Cortex of kidney (tissue), 1 donor: ENCODE measurements at places on chromosomes 1 and 21.
A peak's percentile ranks its signal among the peaks of the same experiment; 100 is the strongest.

DNA sequence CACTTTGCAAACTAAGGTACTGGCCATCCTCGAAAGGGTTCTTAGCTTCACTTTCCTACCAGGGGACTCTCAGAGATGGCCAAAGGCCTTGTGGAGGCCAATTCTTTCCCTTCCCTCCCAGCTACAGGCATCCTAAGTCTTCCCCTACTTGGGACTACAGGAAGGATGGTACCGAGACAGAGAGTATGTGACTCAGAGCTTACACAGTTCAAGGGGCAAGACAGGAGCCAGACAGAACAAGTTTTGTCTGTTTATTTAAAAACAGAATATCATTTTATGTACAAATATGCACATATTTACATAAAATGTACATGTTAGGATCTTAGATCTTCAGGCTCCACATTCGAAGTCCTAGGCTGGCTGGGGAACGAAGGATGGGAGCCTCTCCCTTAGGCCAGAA, 1.1 kb upstream of the ARHGAP30 start:
- DNase-seq = no peak

- DNase-seq = no peak
Measured at GRCh38 chr1:58786184-58786926, 2.5 kb upstream of the JUN start.

DNA sequence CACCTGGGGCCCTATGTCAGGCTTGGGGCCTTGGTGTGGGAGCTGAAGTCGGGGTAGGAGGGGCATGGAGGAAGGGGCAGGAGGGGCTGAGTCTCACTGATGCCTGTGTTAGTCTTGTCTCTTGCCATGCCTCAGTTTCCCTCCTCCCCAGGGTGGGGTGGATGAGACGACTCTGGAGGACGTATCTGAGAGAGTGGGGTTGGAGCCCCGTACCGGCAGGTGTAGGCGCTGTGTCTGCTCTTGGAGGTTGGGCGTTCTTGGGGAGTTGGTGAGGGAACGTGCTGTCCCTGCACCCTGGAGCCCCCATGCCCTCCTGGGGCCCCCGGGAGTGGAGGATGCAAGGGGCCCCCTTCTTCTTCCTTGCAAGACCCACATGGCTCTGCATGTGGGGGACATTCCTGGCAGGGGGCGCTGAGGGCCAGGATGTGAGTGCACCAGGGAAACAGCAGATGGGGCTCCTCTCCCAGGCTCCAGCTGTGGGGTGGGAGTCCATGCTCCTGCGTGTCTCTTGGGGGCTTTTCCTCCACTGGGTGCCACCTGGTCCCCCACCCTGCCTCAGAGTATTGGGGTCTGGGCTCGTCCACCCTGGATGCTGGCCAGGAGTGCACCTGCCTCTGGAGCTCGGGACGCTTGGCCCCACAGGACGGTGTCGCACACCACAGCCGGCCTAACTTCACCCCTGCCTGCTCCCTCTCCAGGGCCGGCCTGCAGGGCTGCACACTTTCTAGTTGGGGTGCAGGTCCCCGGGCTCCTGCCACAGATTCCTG, 1.4 kb upstream of the TNFRSF14 start:
- no peak for DNase-seq

GRCh38 chr1:227942021-227942715, 5.6 kb downstream of the WNT9A start:
- no peak for DNase-seq

- DNase-seq = no peak
Measured at GRCh38 chr1:38817267-38818174, 42.1 kb downstream of the RRAGC start.

- peak; percentile 94 for DNase-seq
Measured at GRCh38 chr1:84506002-84506728, at the start of the genes GNG5 and SPATA1. Gene GNG5, minus strand, starts transcription at chr1:84506581. Its CDS starts 490 bp downstream, at chr1:84506091. Gene SPATA1, plus strand, starts transcription at chr1:84506386. Its CDS starts 9,974 bp downstream, at chr1:84516360.

- no peak for DNase-seq
Measured at GRCh38 chr1:211476200-211476849, 15.6 kb downstream of the RD3 start.

- no peak for DNase-seq
Measured at GRCh38 chr1:234629026-234629425, 19.0 kb upstream of the IRF2BP2 start.

GRCh38 chr1:82000221-82000620, 199.5 kb downstream of the ADGRL2 start:
- no peak for DNase-seq

GRCh38 chr1:28200234-28200873, 23.9 kb upstream of the PTAFR start:
- DNase-seq = no peak

- DNase-seq = no peak
Measured at GRCh38 chr1:114505148-114505561, 5.8 kb downstream of the TRIM33 start.

- no peak for DNase-seq
Measured at GRCh38 chr1:107900090-107900945, 64.7 kb downstream of the VAV3 start.

- no peak for DNase-seq
Measured at GRCh38 chr1:217392441-217392840, 238.4 kb downstream of the GPATCH2 start.

DNA sequence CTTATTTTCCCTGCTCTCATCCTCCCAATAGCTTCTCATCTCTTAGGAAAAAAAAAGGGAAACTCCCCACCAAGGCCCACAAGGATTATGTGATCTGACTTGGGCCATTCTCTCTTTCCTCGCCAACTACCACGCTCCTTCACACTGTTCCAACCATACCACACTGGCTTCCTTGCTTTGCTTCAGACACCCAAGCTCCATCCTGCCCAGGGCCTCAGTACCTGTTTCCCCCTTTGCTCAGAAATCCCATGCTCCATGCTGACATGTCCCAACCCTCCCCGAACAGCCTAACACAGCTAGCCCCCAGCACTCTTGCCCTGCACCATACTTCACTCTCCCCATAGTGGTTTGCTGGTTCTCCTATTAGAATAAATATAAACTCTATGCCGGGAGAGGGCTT, 39.2 kb downstream of the MAB21L3 start:
- no peak for DNase-seq

DNA sequence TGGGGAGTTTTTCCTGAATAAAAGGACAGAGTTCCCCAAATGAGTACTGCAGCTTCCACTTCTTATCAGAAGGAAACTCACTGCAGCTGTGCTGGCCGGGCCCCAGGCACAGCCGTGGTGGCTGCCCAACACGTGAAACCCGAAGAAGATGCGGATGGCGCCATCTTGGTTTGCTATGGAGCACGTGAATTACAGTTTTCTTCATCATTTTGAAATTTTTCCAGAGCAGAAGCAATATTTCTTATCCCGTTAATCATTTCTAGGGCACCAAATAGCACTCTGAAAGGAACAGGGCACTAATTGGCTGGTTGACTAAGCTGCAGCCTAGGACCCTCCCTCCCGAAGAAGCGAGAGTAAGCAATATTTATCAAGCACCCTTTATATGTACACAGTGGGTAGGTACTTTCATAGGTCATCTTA, 63.2 kb upstream of the EPS8L3 start:
- no peak for DNase-seq

DNA sequence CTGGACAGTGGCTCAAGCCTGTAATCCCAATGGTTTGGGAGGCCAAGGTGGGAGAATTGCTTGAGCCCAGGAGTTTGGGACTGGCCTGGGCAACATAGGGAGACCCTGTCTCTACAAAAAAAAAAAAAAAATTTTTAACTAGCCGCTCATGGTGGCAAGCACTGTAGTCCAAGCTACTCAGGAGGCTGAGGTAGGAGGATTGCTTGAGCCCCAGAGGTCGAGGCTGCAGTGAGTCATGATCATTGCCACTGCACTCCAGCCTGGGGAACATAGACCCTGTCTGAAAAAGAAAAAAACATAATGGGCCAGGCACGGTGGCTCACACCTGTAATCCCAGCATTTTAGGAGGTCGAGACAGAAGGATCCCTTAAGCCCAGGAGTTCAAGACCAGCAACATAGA, 5.3 kb downstream of the SPATC1L start:
- no peak for DNase-seq

DNA sequence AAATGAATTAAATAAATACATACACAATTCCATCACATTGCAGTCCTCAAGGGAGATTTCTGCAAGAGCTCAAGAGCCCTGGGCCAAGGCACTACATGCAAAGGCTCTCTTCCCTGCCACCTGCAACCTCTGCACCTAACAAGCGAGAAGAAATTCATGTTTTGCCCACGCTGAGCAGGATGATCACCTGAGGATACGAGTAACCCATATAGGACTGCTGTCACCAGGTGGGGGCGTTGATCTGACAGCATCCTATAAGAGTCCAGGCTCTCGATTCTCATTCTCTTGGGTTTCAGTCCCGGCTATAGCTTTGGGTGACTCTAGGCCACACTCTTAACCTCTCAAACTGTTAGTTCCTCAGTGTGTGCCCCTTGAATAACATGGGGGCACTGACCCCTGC, 18.7 kb upstream of the SPOCD1 start:
- no peak for DNase-seq

- DNase-seq = no peak
Measured at GRCh38 chr1:108551137-108551862, 8.6 kb upstream of the EEIG2 start.

DNA sequence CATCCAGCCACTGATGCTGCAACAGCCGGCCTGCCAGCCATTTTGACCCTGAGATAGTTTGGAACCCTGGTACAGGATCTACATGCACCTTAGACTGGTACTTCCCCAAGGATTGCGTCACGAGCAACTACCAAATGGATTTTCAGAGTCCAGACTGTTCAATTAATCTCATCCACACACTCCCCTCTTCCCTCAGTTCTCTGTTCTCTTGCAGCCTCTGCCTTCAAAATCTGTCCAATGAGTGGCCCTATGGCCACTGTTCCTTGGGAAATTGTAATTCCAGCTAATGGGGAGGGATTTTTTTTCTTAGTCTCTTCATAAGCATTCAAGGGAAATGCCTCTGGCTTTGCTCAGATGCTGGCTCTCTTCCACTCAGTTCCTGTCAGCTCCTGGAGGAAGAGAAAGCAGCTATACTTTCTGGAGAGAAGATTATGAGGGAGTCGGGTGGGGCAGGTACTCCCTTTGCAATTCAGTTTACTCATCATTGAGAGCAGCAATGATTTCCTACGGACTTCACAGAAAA, 19.8 kb upstream of the UAP1 start:
- DNase-seq = no peak

DNA sequence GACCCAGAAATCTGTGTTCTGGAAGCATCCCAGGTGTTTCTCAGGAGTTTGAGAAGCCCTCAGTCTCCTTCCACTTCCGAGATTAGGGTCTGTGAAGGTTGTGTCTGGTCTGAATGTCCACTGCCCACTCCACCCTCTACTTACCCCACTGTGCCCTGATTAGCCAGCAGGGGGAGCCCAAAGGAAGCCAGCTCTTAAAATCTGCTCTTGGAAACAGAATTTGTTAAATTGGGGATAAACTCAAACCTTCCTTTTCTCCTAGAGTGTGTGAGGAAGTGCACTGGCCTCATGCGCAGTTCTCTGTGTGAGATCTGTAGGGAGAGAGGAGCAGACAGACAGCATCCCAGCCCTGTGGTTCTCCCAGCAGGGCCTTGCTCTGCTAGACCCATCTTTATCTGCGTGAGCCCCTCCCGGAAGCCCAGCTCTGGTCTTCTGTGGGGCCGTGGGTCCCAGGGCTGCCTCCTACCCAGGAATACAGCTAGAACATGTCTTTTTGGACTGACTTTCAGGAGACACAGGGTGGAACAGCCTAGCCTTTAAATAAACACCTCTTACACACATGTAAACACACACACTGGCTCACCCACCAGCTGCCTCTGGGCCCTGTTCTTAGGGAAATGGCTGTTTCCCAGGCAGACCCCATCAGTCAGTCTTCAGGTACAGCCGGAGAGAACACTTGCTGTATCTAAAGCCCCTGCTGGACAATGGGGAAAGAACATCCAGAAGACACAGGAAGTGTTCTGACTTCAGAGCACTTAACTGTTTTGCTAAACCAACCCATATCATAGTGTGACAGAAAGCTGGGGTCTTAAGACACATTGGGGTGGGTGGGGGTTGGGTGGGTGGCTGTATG, 52.2 kb downstream of the SMYD2 start:
- no peak for DNase-seq

- no peak for DNase-seq
Measured at GRCh38 chr21:29233256-29233546, 65.5 kb upstream of the BACH1 start.

DNA sequence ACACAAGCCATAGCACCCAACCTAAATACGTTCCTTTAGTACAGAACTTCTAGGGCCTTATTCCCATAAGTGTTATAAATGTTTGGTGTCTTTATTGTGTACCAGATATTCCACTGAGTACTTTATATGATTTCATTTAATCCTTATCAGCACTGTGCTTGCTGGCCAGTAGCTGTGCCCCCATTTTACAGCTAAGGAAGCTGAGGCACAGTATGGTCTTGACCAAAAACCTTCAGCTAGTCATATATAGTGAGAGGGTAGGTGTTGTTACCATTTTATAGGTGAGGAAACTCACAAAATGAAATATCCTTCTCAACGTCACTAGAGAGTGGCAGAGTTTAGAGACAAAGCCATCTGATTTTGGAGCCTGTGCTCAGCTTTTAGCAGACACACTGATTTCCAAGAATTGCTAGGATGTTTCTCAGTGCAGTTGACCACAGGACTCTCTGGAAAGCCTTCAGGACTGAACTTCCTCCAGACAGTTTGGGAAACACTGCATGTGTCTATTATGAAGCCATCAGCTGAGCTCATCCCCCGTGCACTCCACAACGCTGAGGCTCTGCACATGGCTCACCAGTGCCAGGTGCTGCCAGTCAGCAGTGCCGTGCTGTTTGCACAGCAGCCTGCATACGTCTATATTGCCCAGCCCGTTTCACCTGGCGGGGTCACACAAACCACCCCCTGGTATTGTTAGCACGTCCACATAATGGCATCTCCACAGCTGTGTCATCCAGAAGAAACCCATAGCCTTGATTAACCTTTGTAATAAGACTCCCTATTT, 15.4 kb downstream of the NPPA start:
- no peak for DNase-seq

DNA sequence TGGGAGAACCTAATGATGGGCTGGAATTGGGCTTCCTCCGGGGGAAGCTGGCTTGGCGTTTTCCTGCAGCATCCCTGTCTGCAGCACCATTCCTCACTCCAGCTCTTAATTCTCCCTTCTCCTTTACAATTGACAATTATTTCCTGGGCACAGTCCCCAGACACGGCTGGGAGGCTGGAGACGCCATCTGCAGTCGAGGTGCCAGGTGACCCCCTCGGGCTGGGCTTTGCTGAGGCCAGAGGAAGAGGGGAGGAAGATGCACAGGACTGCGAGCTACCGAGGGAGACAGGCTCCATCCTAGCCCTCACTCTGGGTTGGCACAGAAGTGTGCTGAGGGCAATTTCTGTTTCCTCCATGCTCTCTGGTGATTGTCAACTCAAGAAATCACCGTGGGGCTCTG, 453.8 kb downstream of the PTPRU start:
- DNase-seq = no peak

GRCh38 chr1:210755991-210756659, 377.8 kb downstream of the KCNH1 start:
- DNase-seq = no peak

- DNase-seq = no peak
Measured at GRCh38 chr21:40452548-40452947, 394.4 kb downstream of the DSCAM start.

- DNase-seq = no peak
Measured at GRCh38 chr21:25850126-25850842, 115.5 kb downstream of the GABPA start.

- DNase-seq = no peak
Measured at GRCh38 chr1:63710761-63711380, 62.9 kb upstream of the ROR1 start.
